ENCODE measurements at places on chromosomes 7 and 10.

DNA sequence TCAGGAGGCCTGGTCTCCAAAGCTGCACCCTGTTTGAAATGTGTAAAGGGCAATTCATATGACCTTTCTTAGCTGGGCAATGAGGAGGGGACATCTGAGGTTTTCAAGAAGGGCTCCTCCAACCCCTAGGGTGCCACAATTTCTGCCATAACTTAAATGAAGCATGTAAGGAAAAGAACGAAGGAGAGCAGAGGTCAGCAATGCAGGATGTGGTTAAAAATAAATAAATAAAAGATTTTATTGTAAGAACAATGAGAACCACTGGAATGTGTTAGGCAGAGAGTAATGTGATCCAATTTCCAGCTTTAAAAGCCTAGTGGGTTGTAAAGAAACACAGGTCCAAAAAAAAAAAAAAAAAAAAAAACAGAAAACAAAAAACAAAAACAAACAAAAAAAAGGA is 673.1 kb downstream of the TNS3 start:
- no peak for DNase-seq

DNA sequence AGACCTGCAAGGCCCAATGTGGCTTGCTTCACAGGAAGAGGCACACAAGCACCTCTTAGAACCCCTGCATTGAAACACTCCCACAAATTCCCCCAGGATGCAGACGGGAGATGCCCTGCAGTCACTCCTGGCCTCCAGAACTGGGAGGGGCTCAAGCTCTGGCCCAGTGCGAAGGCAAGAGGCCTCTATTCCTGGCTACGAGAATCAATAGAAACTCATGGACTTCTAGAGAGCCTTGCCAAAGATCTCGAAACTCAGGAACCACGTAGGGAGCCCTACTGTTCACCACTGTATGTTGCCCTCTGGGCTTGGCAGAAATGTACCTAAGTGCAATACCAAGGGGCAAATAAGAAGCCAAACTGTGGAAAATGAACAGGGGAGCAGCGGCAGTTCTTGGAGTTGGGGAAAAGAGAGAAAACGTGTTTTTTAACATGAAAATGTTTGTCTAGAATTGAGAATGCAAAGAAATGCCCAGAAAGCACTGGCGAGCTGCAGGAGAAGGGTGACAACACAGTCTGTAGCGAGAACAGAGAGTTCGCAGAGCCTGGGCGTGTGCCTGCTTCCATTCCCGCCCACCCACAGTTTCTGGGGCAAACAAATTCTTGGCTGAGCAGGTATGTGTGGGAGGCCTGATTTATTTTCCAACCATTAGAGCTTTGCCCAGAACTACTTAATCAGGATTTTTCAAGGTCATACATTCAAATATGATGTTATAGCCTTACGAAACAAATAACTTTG is 260.5 kb upstream of the KLF14 start:
- no peak for DNase-seq

DNA sequence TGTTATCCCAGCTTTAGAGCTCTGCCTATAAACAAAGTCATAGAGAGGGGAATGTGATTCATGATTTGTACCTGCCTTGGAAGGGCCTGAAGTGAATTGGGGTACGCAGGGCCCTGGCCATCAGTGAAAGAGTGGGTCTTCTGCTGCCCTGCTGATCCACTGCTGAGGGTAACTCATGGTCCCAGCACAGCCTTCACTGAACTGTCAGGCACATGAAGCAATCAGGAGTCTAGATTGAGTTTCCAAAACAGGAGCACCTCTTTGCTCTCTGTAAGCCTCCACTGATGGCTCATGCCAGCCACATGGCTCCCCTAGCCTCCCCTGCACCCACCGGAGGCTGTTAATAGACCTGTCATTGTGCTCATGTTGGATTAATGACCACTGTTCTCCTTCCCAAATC is 217.6 kb downstream of the KCNMA1 start:
- DNase-seq: no peak

DNA sequence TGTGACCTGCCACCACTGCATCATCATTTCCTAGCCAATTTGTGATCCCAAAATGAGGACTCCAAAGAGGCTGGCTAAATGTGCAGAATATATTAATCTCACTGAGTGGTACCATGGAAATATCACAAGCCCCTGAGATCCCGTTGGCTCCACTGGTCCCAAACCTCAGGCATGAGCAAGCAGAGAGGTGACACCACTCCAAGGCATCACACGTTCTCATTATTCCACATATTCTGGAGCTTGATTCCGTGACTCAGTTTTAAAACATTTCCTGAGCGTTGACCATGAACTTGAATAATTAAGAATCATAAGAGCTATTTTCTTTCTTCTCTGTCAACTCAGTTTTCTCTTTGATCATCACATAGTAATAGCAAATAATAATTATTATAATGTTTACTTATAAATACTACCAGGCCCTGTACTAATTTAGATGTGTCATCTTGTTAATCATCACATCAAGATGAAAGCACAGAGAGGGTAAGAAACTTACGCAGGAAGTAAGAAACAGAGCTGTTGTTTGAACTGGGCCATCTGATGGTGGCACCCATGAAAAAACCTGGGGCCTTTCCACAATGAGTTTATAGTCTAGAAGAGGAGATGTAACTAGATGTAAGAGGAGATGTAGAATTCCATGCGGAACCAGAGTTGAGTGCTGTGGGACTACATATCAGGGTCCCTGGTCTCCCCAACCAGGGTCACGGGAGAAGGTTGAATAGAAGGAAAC is 3.5 kb downstream of the APBB1IP start:
- DNase-seq: no peak

DNA sequence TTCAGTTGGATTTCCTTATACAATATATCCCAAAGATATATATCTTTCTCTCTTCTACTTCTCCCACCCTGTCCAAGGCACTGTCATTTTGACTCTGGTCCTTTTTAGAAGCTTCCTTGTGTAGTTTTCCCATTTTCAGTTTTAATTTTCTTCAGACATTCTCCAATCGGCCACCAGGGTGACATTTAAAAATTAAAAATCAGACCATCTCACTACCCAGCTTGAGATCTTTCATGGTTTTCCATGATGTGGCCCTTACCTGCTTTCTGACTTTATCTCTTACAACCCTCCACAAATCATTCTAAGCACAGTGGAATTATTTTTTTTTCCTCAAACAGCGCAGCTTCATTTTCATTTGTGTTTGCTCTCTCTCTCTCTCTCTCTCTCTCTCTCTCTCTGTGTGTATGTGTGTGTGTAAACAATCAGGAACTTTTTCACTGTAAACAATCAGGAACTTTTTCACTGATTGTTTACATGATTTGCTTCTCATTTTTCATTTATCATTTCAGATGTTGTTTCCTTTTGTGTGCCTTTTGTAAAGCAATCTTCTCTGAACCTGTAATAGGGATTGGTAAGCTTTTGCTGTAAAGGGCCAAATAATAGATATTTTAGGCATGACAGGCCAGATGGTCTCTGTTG is 348.9 kb downstream of the ATRNL1 start:
- DNase-seq: no peak

DNA sequence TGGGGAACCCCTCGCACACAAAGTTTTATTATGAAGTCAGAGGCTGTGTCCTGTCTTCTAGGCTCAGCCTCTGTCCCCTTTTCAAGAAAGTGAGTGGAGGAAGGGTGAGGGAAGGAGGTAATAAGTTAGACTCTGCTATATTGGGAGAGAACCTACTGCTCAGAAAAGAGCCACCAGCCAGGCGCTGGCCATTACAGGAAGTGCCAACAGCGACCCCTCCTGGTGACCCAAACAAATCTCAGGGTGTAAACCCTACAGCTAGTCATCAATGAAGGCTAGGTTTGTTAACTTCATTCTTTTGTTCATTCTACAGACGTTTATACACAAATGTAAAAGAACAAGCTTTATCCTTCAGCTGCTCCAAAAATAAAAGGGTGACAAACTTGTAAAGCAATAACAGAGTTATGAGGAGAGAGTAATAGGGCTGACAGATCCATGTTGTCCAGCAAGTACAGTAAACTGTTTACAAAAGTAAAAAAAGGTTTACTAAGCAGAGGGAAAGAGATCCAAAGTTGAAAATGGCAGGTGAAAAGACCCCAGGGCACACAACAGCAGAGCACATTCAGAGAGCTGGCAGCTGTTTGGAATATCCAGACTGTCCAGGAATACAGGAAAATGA is 82.7 kb downstream of the FAM204A start:
- no peak for DNase-seq

DNA sequence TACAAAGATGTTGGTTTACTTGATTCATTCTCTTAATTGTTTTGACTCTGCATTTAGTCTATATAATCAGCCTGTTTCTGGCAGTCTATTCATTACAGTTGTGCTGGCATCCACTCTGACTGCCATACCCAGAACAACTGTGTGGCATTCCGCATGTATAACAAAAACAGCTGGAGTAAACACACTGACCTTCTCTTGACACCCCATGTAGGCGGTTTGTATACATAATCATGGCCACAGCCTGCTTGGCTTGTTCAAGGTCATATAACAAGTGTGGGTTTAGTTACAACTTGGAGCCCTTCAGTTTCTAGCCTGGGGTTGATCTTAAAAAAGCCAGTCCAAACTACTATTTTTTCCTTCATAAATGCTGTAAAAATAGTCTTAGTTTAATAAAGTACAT is 70.9 kb downstream of the MBL2 start:
- DNase-seq: no peak

GRCh38 chr10:130443066-130443465 is 306.9 kb downstream of the GLRX3 start:
- DNase-seq: no peak

GRCh38 chr10:23146258-23146657 is 45.9 kb upstream of the PTF1A start:
- no peak for DNase-seq

GRCh38 chr7:158469396-158470051 is 118.1 kb downstream of the PTPRN2 start:
- DNase-seq: no peak

- DNase-seq: no peak
These were observed 112.9 kb upstream of the JAZF1 start for GRCh38 chr7:28293527-28293835.

DNA sequence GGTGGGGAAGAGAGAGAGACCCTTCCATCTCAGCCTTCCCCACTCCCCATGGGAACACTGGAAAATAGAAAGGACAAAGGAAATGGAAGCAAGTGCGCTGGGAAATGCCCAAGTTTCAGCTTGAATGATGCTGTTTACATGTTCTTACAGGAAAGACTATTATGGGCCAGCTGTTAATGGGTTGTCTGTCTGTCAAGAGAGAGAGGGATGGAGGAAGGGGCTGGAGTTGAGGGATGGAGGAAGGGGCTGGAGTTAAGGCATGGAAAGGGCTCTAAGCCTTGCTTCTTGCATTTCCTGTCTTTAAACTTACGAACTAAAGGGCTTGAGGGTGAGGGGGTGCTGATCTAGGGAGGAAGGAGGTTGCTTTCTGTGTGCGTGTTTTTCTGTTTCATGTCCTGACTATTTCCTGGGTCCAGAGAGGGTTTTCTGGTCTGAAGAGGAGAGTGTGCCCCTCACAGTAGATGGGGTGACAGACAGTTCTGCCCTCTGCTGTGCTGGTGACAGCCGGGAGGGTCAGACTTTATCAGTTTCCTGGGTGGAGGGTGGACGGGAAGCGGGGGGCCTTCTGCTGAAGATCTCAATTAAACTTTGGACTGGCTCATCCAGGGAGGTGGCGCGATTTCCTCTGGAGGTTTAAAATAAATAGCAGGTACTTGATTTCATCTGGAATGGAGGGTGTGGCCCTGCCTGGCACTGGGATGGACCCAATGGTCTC is 30.5 kb downstream of the GRK5 start:
- no peak for DNase-seq

DNA sequence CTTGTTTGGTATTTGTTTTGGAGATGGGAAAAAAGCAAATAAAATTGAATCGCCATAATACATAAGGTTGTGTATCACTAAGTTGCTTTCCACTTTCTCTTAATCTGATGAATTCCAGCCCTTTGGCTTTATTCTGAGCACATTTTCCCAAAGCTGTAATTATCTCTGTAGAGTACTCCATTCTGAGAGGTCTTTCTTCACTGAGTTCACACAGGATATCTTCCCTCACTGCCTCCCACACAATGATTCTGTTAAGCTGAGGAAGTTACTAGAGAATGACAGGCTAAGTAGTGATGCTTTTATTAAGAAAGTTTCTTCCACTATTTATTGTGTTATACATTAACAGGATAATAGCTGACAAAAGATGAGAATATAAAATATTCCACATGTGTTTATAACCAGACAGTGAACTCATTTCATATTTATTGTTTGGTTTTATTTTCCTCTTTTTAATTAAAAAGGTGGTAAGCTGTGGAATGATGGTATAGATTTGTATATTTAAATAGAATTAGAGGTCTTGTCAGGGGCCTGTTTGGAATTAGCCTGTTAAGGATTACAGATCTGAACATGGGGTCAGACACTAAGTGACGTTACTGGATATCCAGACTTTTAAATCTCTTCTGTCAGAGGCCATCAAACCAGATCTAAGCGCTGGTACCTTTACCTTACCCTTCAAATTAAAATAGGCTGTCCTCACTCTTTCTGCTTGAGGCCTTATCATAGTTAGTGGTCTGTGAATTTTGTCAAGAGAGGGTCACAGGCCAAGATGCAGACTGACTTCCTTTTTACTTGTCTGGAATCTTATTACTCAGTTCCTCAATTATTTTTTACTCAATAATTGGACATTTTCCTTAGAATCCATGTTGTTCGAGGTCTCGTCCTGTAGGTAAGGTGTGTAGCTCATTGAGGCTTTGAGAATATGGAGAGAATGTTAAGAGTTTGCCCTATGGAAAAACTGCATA is 8.4 kb downstream of the PLXDC2 start:
- DNase-seq: no peak

DNA sequence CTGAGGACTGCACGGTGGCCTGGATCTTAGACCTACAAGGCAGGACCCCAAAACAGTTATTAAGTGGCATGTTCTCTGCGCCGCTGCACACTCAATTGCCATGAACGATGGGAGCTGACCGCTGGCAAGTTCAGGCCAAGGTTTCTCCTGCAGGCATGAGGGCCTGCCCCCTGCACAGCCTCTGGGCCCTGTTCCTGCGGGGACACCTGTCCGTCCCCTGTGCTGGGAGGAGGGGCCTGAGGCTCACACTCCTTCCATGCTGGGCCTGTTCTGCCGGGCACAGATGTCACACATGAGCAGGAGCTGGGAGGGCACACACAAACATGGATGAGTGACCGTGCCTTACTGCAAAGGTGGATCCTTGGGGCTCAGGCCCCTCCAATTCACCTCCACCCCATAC is 90.0 kb downstream of the PTPRN2 start:
- no peak for DNase-seq

DNA sequence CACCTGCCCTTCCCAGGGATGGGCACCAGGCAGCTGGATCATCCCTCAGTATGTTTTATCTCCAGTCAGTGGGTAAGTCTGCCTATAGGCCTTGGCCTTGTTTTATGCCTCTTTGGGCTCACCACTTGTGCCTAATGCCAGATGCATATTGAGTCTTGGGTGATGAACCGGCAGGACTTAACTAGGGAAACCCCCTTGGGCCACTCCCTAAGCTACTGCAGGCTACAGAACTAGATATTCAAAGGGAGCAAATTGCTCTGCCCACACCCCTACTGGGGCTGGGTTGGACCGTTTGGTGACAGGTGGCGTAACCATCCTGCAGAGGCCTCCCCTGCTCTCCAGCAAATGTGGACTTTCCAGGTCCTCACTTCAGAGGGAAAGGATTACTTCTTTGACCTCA is 115.7 kb upstream of the GDF10 start:
- DNase-seq: no peak

Measured in stimulated activated CD8-positive, alpha-beta memory T cell treated with anti-CD3 and anti-CD28 coated beads, Interleukin-7, amount 100 ng/mL, for 1 hour (primary cell).